ENCODE measurements at places on chromosomes 7 and 10.

- DNase-seq, result no peak
Observed at GRCh38 chr7:108684629-108685028, 115.0 kb downstream of the DNAJB9 start.

- DNase-seq, result no peak
Observed at GRCh38 chr10:62866451-62866850, 50.3 kb upstream of the EGR2 start.

- no peak for DNase-seq
Observed at GRCh38 chr7:409339-410281, 110.0 kb downstream of the PDGFA start.

GRCh38 chr10:26858707-26859034, 2.1 kb downstream of the ABI1 start:
- no peak for DNase-seq

DNA sequence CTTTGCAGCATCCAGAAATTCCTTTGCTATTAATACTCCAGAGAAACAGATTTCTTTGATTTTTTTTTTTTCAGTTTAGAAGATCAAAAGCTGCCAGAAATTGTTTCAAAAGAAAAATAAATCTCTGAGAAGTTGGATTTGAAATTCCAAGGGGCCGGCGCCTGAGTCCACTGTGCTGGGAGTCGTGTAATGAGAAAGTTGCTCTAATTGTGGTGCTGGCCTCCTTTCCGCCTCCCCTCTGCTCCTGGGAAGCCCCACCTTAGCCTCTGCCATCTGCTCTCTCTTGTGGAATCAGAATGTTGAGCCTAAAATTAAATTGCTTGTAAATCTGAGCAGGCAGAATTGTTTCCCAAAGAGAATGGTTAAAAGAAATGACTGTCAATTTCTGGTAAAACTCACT, 93.3 kb downstream of the EMX2 start:
- DNase-seq, result no peak

DNA sequence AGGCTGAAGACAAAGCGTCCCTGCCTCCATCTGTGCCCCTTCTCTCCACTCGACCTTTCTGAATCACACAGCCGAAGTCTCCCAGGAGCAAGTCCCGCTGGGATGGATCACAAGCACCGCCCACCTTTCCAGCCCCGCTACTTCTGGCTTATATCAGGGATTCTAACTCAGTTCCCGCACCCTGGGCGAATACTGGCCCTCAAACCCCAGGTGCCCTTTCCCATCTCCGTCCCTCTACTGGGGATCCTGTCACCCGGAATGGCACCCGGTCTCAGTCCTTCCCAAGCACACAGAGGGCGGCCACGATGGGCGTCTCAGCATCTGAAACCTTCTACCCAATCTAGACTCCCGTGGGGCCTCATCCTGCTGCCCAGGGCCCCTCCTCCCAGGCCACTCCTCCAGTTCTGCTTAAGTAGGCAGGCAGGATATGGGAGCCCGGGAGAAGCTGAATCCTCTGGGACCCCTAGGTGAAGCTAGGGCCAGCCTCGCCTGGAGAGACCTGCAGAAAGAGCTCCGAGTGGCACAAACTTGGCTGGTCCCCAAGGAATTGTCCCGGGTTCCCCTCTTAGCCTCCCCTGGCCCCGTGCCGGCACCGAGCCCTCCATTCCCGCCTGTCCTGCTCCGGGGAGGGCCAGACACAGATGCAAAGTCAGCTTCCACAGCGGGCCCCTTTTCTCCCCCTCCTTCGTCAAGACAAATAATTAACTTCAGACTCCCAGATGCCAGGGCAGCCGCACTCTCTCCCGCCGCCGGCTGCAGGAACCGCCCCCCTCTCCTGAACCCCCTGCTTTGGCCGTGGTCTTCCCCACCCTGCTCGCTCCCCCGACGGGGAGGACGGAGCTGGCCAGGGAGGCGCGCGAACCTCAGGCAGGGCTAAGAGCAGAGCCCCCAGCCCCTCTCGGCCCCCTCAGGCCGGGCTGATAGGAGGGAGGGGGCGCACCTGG, 612 bp downstream of the KCP start:
- no peak for DNase-seq

GRCh38 chr7:25720427-25720826, 431.6 kb upstream of the NFE2L3 start:
- no peak for DNase-seq

- no peak for DNase-seq
Observed at GRCh38 chr10:27638071-27638750, 107.4 kb downstream of the MKX start.

GRCh38 chr10:131584287-131584686, 272.8 kb upstream of the TCERG1L start:
- no peak for DNase-seq

DNA sequence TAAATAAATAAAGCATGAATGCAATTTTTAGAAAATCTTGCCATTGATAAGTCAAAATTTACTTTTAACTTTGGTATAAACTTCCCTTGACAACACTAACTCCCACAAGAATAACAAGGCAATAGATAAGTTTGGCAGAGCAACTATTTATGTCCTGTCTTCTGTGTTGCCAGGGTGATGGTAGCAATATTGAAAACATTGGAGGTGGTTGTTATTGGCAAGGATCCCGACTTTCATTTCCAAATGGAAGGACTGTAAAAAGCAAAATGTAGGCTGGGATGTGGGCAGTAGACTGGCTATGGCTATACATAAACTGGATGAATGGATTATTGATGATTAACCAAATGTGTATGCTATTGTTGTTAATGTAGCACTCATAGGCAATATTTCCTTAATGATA, 134.9 kb upstream of the CACNA2D1 start:
- no peak for DNase-seq

GRCh38 chr10:93070378-93071176, 3.1 kb upstream of the CYP26A1 start:
- DNase-seq, result no peak

DNA sequence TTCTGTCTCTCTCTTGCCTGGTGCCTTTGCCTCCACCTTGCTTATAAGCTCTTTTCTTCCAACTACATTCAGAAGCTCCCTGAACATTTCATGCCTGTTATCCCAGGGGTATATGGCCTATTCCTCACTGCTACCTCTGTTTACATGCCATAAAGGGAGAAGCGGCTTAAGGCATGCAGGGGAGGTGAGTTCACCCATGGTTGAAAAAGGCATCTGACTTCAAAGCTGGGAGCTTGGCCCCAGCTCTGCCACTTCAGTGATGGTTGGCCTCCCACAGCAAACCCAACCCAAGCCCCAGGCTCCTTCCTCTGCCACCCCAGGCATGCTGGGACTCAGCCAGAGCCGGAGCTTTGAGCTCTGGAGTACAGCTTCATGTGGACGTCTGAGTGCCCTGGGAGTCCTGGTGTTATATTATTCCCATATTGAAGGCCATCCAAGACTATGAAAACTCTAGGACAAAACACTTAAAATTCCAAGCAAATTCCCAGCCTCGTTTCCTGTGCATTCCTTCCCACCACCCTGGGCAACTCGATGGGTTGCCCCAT, 468.6 kb upstream of the ZMIZ1 start:
- no peak for DNase-seq

GRCh38 chr7:13848681-13849131, 140.8 kb downstream of the ETV1 start:
- no peak for DNase-seq

DNA sequence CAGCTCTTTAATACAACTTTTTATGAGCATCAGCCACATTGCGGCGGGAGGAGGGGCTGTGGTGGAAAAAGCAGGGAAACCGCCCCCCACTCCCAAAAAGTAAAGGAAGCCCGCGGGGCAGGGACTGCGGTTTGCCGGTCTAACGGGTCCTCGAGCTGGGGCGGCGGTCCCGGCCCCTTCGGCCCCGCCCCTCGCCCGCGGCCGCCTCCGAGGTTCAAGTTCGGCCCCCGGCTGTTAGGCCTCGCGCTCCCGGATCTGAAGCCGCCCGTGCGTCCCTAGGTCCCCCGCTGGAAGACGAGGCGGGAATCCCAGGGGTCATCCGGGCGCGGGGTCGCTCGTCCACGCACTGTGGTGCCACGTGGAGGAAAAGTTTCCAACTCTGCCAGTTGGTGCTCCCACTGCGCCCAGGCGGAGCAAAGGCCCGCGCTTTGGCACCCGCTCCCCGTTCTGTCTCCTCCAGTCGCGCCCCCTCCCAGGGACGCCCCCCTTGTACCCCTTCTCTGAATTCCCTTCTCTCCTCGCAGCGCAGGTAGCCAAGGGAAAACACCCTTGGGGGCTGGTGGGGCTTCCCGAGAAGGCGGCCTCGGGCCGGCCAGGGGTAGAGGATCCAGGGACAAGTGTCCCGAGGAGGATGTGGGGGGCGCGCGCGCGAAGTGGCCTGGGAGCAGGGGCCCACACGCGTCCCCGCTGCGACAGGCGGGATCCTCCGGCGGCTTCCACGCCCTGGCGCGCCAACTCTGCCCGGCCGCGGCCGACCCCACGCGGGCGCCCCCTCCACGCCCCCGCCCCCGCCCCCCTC, 798 bp upstream of the AUTS2 start:
- DNase-seq, result no peak

DNA sequence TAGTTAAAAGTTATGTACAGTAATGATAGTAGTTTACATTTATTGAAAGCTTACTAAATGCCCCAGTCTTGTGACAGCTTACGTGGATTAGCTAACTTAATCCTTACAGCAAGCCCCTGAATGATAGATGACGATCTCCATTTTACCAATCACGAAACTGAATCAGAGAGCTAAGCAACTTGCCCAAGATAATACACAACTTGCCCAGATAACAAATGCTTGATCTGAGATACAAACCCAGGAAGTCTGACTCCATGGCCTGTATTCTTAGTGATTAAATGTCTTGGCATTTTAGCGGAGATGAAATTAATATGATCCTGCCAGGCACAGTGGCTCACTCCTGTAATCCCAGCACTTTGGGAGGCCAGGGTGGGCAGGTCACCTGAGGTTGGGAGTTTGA, 46.9 kb upstream of the FMC1 start:
- no peak for DNase-seq

DNA sequence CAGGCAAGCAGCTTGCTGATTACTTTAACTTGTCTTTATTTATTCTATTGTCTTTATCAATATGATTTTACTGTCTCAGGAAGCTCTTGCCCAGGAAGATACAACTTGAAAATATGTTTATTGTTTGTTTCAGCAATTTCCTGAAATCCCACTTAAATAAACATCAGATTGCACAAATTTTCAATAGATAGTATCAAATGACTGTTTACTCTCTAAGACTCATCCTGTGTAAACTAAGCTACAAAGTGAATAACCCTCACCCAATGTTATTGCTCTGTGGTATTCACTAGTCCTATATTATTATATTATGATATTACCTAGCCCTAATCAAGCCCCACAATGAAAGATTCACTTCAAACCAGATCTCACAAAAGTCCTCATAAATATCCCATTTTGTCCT, 130.4 kb upstream of the HPS1 start:
- DNase-seq, result no peak

DNA sequence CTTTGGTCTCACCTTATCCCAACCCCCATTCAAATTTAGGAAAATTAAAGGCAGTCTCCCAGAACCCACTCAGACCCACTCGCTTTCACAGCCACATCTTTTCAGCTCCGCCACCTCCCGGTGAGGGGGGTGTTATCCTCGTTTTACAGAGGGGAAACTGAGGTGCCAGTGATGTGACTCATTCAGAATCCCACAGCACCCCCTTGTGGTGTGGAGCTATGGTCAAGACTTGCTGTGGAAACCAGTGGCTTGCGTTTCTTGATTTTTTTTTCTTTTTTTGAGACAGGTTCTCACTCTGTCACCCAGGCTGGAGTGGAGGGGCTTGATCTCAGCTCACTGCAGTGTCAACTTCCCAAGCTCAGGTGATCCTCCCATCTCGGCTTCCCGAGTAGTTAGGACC, 27.6 kb downstream of the SLC35G1 start:
- no peak for DNase-seq

- DNase-seq, result no peak
Observed at GRCh38 chr10:124091646-124092249, 1.6 kb downstream of the CHST15 start.

- DNase-seq, result no peak
Observed at GRCh38 chr7:101536232-101536631, 92.9 kb downstream of the MYL10 start.

GRCh38 chr7:37826825-37827224, 21.6 kb upstream of the NME8 start:
- DNase-seq, result no peak

DNA sequence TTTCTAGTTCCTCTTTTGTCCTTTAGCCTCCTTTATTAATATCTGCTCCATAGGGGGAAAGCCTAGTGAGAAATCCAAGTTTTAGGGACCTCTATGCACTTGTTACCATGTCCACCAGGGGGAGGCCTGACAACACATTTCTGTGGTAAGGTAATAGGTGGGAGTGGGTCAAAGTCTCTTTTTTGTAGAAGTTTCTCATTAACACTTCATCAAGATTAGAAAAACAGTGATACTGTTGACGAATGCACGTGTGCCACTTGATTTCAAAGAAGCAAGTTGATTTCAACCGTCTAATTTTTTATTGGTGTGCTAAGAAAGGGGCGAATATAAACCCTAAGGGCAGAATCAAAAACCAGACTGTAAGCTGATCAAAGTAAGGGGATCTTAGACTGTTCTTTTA, 30.6 kb downstream of the CISD1 start:
- no peak for DNase-seq

DNA sequence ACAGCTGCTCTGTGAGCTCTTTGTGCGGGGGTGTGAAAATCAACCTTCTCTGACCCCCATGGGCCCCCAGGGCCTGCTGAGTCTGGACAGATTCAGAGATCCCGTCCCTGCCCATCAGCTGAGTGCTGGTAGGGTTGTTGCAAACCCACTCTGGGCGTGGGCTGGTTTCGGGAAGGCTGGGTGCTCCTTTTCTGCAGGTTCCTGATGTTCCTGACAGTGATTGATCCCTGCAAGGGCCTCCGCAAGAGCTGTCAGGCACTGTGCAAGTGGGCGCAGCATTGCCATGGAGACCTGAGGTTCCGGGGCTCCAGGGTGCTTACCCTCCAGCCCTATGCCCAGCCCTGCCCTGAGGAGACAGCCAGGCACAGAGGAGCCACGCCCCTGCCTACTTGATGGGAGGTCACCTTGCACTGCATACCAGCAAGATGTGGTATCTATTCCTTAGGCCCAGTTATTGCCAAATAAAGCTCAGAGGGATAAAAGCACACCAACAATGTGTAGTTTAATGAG, 44.3 kb upstream of the INPP5A start:
- no peak for DNase-seq

- DNase-seq, result no peak
Observed at GRCh38 chr10:87974130-87974529, 110.7 kb downstream of the PTEN start.

GRCh38 chr7:106626376-106627164, 34.4 kb downstream of the CCDC71L start:
- DNase-seq, result no peak

- no peak for DNase-seq
Observed at GRCh38 chr10:125852487-125852886, 28.6 kb downstream of the DHX32 start.
